ENCODE measurements at places on chromosomes 12 and 14. TPM values are rescaled to one million over a fixed set of nuclear protein-coding genes. Genes with fewer than 3 reads are reported as not detected.

DNA sequence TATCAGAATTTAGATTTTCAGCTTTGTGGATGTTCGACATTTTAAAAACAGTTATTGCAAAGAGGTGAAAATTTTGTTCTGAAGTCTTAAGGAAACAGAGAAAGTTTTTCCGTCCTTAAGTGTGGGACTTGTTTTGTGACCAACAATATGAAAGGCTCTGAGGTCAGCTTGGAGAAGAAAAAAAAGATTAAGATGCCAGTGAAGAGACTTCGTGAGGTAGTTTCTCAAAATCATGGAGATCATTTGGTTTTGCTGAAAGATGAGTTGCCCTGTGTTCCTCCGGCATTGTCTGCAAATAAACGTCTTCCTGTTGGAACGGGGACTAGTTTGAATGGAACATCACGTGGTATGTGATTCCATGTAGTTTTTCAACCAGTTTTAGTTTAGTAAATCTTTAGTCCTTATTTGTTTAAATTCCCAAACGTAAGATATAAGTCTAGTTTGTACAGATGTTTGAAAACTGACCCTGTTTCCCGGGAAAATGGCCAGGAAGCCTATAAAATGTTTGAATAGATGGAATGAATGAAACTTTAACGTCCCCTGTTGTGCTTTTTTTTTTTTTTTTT is 682 bp downstream of the KIAA0586 start:
- no peak for DNase-seq

DNA sequence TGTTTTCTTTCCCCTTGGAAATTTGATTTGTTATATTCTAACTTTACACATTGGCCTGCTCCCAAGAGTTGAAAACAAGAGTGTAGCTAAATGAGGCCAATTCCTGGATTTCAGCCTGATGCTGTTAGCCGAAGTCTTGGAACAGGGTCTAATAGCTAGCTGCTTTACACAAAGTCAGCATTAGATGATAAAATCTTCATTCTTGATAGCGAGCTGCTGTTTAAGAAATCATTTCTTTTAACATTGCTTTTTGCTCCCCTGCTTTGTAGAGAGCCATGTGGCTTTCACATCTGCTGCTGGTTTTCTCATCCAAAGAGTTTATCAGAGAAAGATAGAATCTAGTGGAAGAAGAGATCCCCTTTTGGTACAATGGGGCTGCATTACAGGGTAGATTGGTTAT is 22.3 kb downstream of the FBXW8 start:
- DNase-seq: no peak

GRCh38 chr14:103436533-103436932 is 51.3 kb downstream of the MARK3 start:
- no peak for DNase-seq

- no peak for DNase-seq
Observed at GRCh38 chr12:26749781-26750180, 83.2 kb downstream of the ITPR2 start.

DNA sequence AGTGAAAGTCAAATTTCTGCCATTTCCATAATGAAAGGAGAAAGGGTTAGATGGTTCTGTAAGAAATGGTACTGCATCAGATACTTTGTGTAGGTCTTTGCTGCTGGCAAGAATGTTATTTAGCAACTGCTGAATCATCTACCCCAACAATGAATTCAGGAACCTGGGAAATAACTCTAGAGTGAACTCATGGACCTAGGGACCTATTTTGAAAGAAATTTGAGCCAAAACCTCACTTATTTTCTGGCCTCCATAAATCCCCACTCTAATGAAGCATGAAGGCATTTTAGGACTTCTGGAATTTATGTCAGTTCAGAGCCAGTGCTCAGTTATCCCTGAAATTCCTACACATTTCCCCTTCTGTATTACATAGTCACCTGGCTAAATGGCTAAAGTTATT is 50.9 kb upstream of the CPNE8 start:
- no peak for DNase-seq

DNA sequence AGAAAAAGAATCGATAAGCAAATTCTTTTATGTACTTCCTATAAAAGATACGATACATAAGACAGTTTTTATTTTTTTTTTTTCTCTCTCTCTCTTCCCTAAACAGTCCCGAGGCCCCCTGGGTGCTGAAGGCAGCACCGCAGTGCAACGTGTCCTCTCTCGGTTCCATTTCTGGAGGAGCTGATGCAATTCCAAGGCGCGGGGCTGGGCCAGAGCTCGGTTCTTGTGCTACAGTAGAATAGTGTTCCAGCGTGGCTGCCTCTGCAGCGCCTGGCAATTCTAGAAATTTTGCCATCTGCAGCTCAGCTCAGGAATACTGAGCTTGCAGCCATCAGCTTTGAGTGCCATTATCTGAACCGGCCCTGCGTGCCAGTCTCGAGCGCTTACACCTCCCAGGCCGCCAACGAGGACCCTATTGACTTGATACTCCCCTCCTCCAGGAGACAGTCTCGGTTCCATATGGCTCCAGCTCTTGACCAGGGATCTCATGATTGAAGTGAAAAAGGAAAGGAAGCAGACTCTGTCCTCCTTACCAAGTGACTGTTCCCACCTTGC is 630 bp downstream of the ALDH1L2 start:
- DNase-seq: no peak

DNA sequence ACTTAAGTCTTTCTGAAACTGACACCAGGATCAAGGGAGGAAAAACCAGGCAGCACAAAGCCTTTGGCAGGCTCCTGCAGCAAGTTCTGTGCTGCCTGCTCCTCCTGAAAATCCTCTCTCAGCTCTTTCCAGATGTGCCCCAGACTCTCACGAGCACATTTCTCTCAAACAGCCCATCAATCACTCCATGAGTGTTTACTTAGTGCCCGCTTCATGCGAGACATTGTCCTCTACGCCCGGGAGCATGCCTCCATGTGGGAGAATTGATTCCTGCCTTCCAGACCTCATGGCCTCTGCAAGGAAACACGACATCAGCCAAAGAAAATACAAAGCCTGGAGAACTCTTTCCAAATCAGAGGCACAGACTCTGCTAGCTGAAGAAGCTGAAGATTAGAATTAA is 46.5 kb upstream of the TSPAN11 start:
- DNase-seq: no peak

GRCh38 chr12:42508913-42509460 is 80.6 kb downstream of the PRICKLE1 start:
- DNase-seq: no peak

DNA sequence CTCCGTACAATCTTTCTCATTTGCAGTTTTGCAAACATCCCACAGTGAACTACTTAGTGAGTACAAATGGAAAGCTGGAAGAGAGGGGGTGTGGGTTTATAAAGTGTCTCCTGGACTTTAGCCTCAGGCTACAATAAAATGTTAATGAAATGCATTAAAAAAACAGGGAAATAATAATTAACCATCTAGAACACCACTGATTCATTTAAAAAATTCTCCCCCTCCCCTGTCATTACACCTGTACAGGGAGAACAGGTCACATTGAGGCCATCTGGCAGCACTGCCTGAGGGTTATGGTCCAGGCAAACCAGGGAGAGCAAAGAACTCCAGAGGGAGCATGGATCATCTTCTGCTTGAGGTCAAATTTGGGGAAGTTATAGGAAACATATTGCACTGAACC is 96.3 kb downstream of the TSPAN8 start:
- DNase-seq: no peak

DNA sequence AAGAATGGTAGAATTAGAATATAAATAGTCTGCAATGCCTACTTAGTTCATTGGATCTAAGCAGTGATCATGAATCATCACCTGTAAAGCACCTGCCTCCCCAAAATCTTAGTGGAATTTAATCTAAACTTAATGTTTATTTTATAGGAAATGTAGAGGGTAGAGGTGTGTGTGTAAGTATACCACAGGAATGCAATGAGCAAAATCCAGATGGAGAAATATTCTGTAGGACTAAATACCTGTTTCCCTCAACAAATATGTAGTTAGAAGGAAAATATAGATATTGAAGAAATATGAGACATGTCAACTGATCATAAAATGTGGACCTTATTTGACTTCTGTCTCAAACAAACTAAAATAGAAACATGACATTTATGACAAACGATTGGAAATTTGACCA is 839.2 kb upstream of the FBXO33 start:
- no peak for DNase-seq

DNA sequence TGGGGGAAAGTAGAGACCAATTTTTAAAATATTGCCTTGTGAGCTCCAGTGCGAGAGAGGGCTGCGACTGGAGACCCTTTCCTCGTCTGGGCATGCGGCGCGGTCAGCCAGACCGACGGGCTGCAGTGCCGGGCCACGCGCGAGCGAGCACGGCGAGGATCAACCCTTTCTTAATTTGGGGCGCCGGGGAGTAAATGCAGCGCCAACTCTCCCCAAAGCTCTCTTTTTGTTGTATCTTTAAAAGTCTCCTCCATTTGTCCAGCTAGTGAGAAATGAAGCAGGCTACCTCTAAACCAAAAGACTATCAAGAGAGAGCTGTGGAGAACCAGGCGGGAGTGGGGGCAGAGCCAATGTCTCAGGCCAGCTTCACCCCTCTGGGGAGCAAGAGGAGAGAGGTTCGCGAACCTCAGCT is 1.4 kb downstream of the SIX1 start:
- no peak for DNase-seq

GRCh38 chr14:76256545-76256944 is 104.8 kb downstream of the GPATCH2L start:
- DNase-seq: no peak

DNA sequence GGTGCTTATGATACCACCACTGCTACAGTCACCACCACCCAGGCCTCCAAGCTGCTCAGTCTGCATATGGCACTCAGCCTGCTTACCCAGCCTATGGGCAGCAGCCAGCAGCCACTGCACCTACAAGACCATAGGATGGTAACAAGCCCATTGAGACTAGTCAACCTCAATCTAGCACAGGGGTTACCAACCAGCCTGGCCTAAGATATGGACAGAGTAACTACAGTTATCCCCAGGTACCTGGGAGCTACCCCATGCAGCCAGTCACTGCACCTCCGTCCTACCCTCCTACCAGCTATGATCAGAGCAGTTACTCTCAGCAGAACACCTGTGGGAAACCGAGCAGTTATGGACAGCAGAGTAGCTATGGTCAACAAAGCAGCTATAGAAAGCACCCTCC is 55.1 kb downstream of the BRMS1L start:
- DNase-seq: no peak

- no peak for DNase-seq
Observed at GRCh38 chr12:3632754-3633153, 120.2 kb downstream of the CRACR2A start.

DNA sequence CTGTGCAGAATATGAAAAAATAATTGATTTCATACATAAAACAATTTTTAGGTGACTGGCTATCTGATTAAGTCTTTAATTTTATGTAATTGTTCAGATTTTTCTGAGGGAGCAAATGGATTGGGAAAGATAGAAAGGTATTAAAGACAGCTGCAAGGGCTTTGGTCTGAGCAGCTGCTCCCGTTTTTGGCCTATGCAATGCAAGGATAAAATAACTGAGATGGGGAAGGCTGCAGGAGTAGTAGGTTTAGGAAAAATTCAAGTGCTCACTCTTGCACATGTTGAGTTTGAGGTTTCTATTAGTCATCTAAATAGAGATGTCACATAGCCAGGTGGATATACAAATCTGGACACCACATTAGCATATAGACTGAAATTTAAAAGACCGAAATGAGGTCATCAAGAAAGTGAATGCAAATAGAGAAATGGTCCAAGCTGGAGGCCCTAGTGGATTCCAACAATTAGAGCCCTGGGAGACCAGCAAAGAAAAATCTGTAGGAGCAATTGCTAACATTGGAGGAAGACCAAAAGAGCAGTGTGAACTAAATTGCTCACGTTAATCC is 144.0 kb downstream of the PPFIA2 start:
- no peak for DNase-seq

GRCh38 chr14:90983560-90983959 is 76.9 kb downstream of the RPS6KA5 start:
- DNase-seq: no peak

DNA sequence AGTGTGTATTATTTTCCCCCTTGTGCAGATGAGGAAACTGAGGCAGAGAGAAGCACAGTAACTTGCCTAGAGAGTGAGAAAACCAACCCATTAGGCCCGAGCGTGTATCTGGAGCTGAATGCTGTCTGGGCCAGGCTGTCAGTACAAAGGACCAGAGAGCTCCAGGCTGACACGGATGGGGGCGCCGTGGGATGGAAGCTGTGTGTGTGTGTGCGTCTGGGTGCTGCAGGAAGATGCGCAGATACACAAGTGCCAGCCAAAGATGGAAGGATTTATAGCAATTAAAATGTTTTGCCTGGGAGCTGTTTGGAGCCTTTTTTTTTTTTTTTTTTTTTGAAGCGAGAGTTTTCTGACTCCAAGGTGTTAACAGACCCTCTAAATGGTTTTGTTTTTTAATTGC is 53.7 kb upstream of the GPATCH2L start:
- no peak for DNase-seq

GRCh38 chr14:34780646-34781045 is 66.3 kb upstream of the CFL2 start:
- DNase-seq: no peak

DNA sequence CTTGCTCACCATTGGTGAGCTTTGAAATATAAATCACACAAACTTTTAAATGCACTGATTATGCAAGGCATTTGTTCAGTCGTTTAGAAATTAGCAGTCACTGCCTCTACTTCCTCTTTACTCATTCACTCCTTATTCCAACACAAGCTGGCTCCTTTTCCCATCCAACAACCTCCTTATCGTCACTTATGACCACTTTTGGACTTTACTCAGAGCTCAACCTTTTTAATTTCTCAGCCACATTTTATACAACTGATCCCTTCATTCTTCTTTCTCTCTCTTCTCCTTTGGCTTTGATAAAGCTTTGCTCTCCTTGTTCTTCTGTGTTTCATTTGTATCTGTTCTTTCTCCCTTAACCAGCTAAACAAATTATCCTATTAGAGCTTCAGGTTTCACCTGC is 126.4 kb upstream of the PLEKHA5 start:
- no peak for DNase-seq

Gene NUBPL
- 5.7 TPM for polyA plus RNA-seq

Gene TRHDE
- not detected for polyA plus RNA-seq

Gene GALNT16
- not detected for polyA plus RNA-seq

Gene ADCY4
- polyA plus RNA-seq: 0.52 TPM

Gene OR6C4
- polyA plus RNA-seq: not detected

Gene NTN4
- polyA plus RNA-seq: not detected

Gene CCDC60
- not detected for polyA plus RNA-seq

Gene KRT5
- polyA plus RNA-seq: not detected

Gene GPRC5A
- not detected for polyA plus RNA-seq

Gene SLC6A15
- not detected for polyA plus RNA-seq
